ENCODE measurements at places on chromosomes 16 and 17.

GRCh38 chr17:70636517-70637133 lies 467.3 kb downstream of the KCNJ2 start:
- DNase-seq, result peak; percentile 33

DNA sequence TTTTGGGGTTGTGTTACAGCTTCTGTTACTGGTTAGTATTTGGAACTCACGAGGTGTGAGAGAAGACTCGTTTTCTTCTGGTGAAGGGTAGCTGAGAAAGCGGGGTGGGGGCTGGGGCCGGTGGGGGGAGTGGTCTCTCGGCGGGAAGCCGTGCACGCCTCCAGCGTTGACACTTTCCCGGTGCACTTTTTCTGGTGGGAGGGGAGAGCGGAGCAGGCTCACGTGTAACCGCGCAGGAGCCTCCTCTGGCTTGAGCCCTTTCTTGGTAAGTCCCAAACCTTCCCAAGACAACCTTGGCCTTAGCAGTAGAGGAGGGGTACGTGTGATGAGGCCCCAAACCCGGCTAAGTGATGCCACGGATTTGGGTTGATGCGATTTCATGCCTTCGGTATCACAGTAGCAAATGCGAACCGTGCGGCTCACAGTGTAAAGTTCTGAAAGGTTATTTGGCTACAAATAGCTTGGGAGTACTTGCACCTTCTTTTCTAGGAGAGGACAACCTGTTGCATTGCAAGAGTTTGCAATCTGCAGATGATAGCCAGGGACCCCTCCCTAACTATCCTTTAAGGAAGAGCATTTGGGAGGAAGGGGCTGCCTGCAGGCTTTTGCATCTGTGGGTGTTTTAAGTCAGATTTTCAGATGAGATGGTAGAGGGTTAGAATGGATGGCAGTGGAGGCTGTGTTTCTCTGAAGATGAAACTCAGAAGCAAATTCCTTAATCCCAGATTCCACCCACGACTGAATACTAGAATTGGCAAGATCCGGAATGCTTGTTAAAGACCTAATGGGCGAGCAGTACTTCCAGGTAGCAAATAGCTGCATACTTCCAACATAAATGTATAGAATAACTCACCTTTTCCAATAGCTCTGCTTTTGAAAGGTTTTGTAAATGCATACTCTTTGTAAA lies 1.5 kb downstream of the HLF start:
- DNase-seq, result no peak

GRCh38 chr17:19785854-19786253 lies 37.8 kb upstream of the ALDH3A1 start:
- DNase-seq, result no peak

- DNase-seq, result no peak
Observed at GRCh38 chr16:28192806-28193529, 18.8 kb downstream of the XPO6 start.

DNA sequence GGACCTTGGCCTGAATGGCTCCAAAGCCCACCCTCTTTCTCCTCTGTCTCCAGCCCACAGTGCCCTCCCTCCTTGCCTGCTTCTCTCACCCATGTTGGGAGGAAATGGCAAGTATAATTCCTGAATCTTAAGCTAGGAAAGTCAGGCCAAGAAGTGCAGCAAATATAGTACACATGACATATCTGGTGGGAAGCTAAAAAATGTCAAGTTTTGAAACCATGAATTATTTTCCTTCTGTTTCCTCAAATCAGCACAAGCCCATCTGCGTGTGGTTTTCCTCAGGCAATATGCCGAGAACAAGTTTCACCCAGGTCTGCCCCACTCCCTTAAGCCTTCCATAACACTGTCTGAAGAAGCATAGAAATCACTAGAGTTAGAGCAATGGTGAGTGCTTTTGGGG lies 502.8 kb upstream of the CDH11 start:
- DNase-seq, result no peak

Measured in astrocyte of the cerebellum (primary cell).